ENCODE measurements at places on chromosomes 6 and 20. TPM values are rescaled to one million over a fixed set of nuclear protein-coding genes. Genes with fewer than 3 reads are reported as not detected.

GRCh38 chr6:32146687-32147086 is 5.1 kb downstream of the PRRT1 start:
- no peak for DNase-seq

- DNase-seq: no peak
Measured at GRCh38 chr20:62682912-62683517, 25.6 kb upstream of the NTSR1 start.

DNA sequence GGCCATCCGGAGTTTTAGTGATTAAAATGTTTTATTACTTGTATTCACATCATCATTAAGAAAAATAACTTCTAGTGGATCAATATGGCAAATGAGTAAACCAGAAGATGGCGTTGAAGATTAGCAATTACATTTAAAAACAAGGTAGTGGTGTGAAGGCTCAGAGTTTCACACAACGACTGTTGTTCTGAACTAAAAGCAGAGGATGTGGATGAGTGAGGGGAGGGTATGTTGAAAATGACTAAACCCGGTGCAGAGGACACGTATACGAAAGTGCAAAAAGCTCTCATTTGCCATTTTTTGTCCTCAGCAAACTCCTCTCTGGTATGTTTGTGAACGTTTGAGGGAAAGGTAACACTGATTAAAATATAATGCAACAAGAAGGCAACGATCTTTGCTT is 1.9 kb upstream of the IRF4 start:
- no peak for DNase-seq

GRCh38 chr20:35635652-35636051 is 20.0 kb downstream of the SPAG4 start:
- no peak for DNase-seq

DNA sequence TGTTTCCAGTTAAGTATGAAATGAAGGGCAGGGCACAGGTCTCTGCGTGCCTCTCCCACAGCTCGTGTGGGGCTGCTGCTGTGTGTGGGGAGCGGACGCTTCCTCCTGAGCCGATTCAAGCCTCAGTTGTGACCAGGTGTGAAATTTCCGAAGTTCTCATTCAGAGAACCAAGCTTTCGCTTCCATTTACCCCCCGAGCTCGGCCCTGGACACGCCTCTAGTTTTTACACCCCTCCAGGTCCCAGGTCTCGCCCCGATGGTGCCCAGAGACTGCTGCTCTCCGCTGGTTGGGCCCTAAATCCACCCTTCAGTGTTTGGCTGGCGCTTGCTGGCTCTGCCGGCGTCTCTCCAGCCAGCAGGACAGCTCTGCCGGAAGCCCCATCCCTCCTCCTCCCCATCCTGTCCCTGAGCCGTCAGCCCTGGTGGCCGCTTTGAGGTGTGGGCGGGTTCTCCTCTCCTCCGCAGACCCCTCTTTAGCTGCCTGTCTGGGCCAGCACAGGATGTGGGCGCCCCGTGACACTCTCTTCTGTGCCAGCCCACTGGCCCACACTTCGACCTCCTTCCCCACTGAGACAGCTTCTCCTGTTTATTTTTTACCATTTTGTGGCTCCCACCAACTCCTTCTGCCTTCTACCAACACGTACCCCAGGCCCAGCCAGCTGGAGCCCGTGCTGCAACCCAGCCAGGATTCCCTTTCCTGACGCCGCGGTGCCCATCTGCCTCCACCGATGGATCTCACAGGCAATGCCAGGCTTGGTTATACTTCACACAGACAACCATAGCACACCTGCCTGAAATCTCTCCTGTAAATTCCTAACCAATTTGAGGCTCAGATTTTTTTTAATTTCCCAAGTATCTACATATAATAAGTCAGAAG is 142.8 kb downstream of the DLL1 start:
- peak; percentile 88 for DNase-seq

GRCh38 chr6:37205997-37206340 is 36.0 kb downstream of the PIM1 start:
- DNase-seq: no peak

DNA sequence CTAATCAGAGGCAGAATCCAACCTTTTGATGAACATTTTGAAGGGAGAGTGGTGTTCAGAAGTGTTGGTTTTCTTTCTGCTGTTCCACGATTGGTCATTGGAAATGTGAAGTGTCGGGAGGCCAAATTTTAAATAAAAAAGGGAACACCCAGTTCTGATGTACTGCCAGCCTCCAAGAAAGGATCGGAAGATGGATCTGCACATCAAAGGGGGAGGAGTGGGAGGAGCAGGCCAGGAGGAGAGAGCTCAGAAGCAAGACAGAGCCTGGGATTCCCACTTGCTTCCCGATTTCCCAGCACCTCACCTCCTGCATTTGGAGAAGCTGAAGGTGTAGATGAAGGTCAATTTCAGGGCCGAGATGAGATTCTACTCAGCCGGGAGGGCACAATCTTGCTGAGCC is 55.9 kb upstream of the NAA20 start:
- no peak for DNase-seq

DNA sequence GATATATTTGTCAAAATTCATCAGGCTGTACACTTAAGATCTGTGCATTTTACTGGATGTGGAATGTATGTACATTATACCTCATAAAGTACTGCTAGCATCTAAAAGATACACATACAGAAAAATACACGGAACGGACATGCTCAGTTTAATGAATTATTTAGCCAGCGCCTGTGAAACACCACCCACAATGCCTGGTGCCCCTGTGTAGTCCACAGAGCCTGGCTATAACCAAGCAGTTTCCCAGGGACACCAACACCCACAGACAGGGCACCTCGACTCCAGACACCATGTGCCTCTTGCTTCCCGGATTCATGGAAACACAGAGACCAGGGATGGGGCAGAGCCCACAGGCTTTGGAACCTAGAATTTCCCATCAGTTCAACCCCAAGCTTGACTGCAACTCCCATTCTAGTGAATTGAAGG is 17.4 kb upstream of the ARMC12 start:
- DNase-seq: no peak

DNA sequence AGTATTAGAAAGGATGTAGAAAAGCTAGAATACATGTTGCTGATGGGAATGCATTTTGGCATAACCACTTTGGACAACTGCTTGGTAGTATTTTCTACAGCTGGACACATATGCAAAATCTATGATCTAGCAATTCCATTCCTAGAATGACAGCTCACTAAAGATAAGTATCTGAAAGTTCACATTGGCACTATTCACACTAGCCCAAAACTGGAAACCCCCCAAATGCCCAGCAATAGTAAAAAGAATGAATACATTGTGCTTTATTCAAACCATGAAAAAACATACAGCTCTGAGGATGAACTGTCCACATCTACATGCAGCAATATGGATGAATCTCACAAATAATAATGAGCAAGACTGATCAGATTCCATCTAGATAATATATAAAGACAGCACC is 79.0 kb downstream of the PPP1R3G start:
- DNase-seq: no peak

- DNase-seq: peak; percentile 69
Measured at GRCh38 chr20:13220904-13221297, at the start of gene ISM1. TSS of gene ISM1 (plus strand) at chr20:13221274. CDS start at chr20:13221777, 503 bp downstream.

DNA sequence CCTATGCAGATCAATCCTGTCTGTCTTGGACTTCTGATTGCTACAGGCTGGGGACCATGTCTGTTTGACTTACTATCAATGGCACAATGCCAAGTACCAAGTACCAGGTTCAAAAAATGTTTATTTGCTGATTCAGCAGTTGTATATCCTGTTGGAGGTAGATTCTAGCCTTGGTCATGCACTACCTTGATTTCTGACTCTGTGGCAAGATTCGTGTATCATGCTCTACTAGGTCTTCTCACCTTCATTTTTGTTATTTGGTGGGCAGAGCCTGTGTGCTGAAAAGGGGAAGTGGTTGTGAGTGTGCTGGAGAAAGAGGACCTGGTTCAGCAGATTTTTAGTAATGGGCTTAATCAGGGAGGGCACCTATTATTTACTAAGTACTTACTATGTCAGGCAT is 192.4 kb upstream of the MYLIP start:
- no peak for DNase-seq

DNA sequence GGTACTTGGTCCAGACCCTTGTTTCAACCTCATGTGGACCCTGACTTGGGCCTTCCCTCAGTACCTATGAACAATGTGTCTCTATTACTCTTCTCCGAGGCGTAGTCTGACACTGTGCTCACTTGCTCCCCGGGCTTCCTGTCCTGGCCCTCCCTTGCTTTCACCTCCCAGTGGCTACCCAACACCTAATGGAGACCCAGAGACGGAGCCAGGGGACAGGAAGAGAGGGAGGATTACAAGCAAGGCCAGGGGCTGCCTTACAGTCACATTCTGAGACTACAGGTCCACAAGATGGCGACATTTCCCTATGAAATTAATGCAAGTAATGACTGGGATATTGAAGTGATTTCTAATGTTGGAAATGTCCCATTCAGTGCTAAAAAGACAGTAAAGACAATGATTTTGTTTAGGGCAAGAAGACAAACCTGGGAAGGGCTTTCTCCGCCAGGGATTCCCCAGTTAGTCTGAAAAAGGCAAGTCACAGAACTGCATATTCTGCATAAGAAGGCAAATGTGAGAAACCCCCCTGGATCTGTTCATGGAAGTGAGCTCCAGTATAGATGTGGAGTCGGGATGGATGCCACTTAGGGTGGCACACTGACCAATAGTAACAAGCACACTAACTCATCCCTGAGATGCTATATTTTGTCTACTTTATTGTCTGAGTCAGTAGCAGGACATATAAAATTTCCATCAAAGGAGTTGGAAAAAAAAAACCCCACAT is 44.0 kb upstream of the ZBTB24 start:
- no peak for DNase-seq

GRCh38 chr20:36672991-36673390 is 27.0 kb upstream of the SLA2 start:
- DNase-seq: no peak

Gene DNMT3B
- total RNA-seq: 0.63 TPM

Gene PTK7
- total RNA-seq: 28.2 TPM

Gene DNAH8
- 6.3 TPM for total RNA-seq

Gene MCCD1
- not detected for total RNA-seq

Gene TNF
- 6.5 TPM for total RNA-seq

Gene DOK5
- total RNA-seq: not detected

Gene HSPA12B
- total RNA-seq: 12.6 TPM

Gene TREML2
- total RNA-seq: 7.4 TPM

Gene LRRC73
- 0.60 TPM for total RNA-seq

Gene RSPO4
- not detected for total RNA-seq

Measured in spleen (tissue), 13 donors.